ENCODE measurements at places on chromosomes 2 and 18.
A peak's percentile ranks its signal among the peaks of the same experiment; 100 is the strongest.

GRCh38 chr2:237025090-237025865 lies 60.4 kb upstream of the COPS8 start:
- peak; percentile 94 for DNase-seq

DNA sequence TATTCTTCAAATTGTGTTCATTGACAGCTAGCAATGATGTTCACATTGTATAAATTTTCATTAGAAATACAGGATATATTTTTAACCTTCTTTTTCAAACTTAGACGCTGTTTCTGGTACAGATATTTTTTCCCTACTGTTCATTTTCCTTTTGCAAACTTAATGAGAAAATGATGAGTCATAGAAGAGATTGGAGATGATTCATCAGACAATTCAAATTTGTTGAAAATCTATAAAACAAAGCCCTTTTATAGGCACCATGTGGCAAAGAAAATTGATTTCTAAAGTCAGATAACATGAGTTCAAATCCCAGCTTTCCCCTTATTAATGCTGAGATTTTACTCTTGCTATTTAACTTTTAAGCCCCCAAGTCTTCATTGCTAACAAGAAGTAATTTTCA lies 728.8 kb upstream of the DDX18 start:
- no peak for DNase-seq

DNA sequence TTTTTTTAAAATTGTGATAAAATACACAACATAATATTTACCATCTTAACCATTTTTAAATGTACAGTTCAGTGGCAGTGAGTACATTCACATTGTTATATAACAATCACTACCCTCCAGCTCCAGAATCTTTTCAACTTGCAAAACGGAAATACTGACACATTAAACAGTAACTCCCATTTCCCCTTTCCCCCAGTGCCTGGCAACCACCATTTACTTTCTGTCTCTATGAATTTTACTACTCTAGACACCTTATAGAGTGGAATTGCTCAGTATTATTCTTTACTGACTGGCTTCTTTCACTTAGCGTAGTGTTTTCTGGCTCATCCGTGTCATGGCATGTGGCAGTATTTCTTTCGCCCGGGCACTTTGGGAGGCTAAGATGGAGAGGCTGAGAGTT lies 32.6 kb downstream of the FASTKD2 start:
- no peak for DNase-seq

- DNase-seq, result no peak
These were observed 1.1 kb upstream of the LINC00305 start for GRCh38 chr18:64149916-64150438.

DNA sequence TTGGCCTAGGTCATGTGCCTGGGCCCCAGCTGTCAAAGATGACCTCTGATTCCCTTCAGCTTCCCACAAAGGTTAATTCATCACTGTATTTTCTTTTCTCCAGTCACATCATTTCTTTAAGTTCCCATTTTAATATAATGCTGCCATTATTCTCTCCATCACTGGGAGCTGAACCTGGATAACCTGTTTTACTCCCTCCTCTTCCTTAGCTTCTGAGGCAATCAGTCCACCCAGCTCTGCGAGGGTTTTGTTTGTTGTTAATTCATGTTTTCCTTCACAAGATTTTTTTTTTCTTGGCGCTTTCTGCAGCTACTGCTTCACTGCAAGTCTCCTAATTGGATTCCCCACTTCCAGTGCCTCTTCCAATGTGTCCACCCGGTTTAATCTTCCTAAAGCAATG lies 5.1 kb upstream of the EML4 start:
- DNase-seq, result no peak

DNA sequence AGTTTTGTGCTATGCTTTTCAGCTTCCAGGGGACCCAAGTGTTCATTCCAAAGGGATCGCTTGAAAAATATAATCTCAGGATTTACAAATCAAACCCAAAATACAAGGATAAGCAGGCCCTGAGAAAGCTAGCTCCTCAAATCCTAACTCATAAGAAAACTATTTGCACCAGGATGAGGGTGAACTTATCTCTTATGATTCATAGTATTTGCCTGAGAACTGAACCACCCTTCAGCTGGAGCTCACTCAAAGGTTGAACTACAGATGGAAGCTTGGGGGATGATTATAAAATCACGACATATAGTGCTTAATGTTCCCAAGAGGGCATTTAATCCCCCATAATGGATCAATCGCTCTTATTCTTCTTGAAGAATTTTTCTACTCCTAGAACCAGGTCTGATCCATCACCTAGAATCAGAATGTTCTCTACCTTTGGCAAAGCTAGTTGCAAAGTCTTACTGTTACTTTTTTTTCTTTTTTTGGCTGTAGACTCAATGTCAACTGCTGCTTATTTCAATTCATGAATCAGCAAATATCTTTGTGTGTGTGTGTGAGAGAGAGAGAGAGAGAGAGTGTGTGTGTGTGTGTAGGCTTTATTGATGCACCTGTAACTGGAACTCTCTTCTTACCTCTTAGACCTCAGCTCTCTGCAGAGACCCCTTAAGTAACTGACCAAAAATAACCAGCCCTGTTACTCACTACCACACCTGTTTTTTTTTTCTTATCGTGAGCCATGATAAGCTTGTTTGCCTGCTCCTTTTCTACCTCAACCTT lies 44.8 kb downstream of the ARL4C start:
- peak; percentile 97 for DNase-seq

- DNase-seq, result no peak
These were observed 78.7 kb upstream of the OTX1 start for GRCh38 chr2:62971936-62972335.

GRCh38 chr18:41828137-41828536 lies 126.9 kb upstream of the PIK3C3 start:
- no peak for DNase-seq

DNA sequence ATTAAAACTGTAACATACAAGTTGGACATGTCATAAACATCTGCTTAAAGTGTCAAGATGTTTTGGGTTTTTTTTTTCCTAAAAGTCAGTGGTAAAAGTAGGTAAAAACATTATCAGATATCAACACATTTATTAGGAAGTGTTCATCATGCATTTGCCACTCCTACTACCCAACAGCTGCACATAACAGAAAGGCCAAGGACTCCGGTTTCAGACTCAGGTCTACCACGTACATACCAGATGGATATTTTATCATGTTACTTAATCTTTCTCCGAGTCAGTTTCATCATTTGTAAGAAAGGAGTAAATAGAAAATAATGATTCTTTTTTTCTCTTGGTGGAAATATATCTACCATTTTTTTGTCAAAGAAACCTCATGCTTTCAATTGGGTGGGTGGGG lies 192.3 kb downstream of the UBE2E3 start:
- no peak for DNase-seq

DNA sequence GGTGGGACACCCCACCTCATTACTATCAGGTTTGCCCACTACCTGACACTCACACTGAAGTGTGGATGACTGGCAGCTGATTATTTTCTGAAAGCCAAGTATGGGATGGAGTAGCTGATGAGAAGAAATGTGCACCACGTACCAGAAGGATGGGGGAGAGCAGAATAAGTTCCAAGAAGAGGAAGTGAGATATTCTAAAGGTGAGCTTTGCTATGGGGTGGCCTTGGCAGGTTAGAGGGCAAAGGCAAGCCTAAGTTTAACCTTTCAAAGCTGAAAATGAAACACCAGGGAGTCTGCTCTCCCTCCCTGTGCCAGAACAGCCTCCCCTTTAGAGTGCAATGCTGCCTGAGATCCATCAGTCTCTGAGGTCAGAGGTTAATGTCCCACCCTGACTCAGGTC lies 196.1 kb upstream of the OSR1 start:
- DNase-seq, result no peak

GRCh38 chr2:134603966-134604365 lies 114.8 kb downstream of the TMEM163 start:
- no peak for DNase-seq

All from HCEC 1CT (cell line).